ENCODE measurements at places on chromosomes 7 and 10.

- no peak for DNase-seq
Observed at GRCh38 chr7:90944021-90944420, 320.2 kb upstream of the FZD1 start.

DNA sequence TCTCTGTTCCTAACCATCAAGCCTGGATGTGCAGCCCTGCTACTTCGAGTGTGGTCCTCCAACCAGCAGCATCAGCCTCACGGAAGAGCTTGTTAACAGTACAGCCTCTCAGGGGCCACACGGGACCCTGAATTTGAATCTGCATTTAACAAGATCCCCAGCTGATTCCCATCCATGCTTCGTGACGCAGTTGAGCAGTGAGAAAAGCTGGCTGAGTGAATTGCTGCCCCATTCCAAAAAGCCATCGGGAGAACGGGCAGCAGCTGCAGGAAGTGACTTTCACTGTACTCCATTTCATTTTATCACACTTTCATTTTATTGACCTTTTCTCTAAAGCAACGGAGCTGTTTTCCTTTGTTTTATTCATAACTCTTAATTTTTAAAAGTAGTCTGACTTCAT is 22.5 kb downstream of the FAM171A1 start:
- no peak for DNase-seq

DNA sequence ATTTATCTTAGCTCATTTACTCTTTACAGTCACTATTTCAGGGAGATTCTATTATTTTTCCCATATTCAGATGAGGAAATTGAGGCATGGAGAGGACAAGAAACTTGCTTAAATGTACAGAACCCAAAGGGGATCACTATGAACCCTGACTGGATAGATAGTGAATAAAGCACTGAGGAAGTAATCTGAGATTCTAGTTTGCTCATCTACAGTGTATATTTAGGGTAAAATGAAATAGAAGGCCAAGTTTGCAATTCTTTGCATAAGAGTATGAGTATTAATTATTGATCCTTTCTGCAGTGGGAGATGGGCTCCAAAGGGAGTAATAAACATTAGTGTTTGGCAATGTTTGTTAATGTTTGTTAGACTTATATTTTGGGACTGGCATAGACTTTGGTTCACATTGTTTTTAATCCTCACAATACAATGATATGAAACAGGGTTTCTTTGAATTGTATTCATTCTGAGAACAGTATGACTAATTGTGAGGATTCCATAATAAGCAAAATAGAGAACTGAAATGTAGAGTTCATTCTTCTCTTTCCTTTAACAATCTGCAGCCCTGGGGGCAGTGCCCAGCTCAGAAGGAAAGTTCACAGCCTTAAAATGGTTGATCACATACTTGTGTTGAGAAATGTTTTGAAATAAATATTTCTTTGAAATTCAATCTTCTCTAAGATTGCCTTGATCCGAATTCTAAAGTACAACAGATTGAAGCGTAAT is 131.0 kb upstream of the ZNF804B start:
- DNase-seq, result no peak

DNA sequence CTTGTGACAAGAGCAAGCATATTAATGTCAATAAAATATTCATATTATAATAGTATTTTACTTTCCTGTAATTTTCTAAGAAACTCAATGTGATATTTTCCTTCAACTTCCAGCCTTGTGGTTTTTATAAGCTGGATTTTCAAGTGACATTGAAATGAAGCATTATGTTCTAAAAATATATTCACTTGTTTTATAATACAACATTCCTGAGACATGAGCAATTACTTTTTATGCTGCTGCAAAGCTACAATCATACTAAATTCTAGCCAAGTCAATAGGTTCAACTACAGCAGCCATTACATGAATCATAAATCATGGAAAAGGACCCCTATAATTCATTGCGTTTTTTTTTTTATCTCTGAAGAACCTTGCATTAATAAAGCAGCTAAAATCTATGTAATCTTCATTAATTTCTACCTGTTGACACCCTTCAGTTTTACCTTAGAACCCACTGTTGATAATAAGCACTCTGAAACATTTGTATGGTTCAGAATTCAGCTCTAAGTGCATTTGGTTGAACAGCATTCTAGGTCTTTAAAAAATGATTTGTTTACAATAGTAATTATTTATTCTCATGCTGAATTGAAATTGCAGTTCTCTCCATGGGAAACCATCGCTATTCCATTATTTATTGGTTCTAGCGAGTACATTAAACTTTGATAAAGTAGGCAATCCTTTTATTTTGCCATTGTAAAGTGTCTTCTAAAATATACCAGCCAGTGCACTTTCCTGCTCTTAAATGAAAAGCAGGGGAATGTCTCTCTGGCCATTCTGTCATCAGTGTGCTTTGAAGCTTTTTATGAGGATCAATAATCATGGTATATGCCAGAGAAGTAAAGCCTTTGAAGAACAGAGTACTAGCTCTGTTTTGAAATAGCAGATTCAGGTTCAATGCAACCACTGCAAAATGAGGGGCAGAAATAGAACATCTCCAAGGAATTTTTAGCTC is 132.6 kb downstream of the GNAT3 start:
- DNase-seq, result peak; percentile 56

DNA sequence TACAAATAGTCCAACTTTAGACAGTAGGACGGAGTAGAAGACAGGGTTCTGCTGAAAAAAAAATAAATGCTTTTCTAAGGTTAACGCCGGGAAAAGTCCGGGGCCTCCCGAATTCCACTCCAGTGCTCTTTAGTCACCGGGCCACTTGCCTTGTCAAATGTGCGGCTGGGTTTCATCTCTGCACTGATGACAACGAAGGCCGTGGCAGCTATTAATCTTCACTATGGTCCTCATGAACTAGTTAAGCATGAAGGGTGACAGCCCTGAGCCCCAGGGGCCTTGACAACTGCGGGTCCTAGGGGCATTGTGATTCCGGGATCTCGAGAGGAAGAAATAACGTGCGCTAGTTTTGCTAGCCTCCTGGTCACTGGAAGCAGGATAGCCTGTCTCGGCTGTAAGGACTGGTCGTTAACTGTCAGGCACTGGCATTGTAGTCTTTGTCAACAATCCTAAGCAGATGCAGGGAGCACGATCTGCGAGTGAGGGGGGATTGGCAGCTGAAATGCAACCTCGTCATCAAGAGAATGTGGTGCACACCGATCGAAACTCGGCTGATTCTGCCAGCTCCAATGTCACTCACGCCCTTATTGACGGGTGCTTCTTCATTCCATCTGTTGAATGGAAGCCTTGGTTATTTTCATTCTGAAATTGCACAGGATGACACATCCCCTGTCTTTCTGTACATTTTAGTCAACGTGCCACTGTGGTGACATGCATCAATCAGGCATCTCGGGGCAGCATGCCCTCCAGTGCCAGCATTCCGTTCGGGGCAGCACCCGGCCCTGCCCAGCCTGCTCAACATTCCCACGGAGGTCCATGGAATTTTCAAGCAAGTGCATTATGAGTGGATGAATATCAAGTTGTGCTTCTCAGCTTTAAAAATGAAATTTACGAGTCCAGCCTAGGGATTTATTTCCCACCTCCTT is 51.6 kb upstream of the MGMT start:
- no peak for DNase-seq

Measured in BJ (cell line).